Putamen (tissue), 1 donor: ENCODE measurements at places on chromosomes 12 and 14.

DNA sequence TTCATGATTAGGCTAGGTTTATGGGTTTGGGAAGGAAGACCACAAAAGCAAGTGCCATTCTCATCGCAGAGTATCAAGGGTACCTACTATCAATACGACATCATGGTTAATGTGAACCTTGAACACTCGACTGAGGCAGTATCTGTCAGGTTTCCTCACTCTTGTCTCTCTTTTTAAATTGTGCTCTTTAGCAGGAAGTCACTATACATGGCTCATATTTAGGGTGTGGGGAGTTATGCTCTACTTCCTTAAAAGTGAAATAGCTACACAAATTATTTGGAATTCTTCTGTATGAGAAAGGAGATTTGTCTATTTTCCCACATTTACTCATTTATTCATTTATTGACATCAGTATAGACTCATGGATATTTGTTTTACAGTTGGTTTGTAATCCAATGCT, 5.9 kb upstream of the CLEC4E start:
- DNase-seq = no peak

- DNase-seq = no peak
Measured at GRCh38 chr14:104147346-104148125, 9.1 kb downstream of the KIF26A start.

GRCh38 chr12:112590281-112590680, 171.5 kb downstream of the PTPN11 start:
- DNase-seq = no peak

DNA sequence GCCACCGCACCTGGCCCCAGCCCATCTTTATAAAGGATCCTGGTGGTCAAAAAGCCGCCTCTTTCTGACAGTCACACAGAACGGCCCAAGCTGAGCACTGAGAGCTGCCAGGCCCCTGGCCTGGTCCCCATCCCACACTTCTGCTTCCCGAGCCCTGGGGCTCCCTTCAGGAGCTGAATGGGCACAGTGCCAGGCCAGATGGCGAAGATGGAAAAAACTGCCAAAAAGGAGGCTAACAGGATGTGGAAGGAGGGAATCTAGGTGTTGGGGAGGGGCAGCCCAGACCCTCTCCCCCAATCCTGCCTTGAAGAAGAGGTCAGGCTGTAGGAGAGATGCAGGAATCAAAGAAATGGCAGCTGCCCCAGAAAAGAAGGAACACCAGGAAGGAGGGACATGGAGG, 5.0 kb downstream of the LPAR5 start:
- no peak for DNase-seq

DNA sequence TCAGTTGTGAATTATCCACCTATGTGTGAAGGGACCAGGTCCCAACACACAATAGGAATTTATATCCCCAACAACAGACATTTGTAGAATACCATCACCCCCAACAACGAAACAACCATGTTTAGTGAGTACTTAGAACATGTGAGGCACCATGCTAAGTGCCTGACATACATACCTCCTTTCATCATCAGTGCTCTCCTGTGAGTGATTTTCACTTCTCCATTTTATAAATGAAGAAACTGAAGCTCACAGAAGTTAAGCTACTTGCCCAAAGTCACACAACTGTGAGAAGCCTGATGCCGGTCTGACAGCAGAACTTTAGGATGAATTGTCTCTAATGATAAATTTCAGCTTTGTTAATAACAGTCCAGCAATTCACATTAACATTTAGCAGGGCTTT, 35.4 kb downstream of the SPTB start:
- no peak for DNase-seq

DNA sequence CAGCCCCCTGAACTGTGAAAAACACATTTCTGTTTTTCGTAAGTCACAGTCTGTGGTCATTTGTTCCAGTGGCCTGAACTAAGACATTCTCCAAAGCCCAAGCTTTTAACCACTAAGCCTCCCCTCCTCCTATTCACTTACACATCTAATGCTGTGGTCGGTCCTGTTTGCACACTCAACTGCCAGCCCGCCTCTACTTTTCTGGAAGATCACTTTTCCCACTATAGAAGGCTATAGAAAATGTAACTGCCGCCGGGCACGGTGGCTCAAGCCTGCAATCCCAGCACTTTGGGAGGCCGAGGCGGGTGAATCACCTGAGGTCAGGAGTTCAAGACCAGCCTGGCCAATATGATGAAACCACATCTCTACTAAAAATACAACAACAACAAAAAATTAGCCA, 524.7 kb upstream of the TMEM132C start:
- no peak for DNase-seq

GRCh38 chr12:107029081-107029480, 42.1 kb upstream of the MTERF2 start:
- no peak for DNase-seq

- no peak for DNase-seq
Measured at GRCh38 chr12:11980115-11980514, 90.6 kb upstream of the BCL2L14 start.

- no peak for DNase-seq
Measured at GRCh38 chr12:109467978-109468676, 9.0 kb downstream of the KCTD10 start.

DNA sequence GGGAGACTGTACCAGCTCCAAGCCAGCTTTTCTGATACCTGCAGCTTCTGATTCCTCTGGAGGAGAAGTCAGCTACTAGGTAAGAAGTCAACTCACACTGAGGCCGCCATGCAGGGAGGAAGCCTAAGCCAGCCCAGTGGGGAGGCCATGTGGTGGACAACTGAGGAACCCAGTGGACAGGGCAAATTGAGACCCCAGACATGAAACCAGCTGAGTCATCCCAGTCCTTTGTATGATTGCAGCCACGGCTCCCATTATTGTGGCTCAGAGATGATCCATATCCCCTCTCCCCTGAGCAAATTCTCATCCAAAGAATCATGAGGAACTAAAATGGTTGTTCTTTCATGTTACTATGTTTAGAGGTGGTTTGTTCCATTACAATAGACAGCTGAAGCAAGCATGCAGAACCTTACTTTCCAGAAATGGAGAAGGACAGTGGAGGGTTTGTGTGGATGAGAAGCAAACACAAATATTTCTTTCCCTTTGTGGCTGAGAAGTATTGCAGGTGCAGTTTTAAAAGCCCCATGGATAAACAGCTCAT, 1147.3 kb upstream of the TMEM132C start:
- no peak for DNase-seq

- no peak for DNase-seq
Measured at GRCh38 chr12:3263282-3263681, 186.1 kb downstream of the TSPAN9 start.
